ENCODE measurements at places on chromosomes 5 and 9.

GRCh38 chr9:76873056-76873792, 32.7 kb downstream of the PRUNE2 start:
- DNase-seq, result no peak

GRCh38 chr5:168261227-168261571, 30.2 kb upstream of the WWC1 start:
- no peak for DNase-seq

GRCh38 chr9:130060296-130060695, 6.6 kb downstream of the GPR107 start:
- no peak for DNase-seq

DNA sequence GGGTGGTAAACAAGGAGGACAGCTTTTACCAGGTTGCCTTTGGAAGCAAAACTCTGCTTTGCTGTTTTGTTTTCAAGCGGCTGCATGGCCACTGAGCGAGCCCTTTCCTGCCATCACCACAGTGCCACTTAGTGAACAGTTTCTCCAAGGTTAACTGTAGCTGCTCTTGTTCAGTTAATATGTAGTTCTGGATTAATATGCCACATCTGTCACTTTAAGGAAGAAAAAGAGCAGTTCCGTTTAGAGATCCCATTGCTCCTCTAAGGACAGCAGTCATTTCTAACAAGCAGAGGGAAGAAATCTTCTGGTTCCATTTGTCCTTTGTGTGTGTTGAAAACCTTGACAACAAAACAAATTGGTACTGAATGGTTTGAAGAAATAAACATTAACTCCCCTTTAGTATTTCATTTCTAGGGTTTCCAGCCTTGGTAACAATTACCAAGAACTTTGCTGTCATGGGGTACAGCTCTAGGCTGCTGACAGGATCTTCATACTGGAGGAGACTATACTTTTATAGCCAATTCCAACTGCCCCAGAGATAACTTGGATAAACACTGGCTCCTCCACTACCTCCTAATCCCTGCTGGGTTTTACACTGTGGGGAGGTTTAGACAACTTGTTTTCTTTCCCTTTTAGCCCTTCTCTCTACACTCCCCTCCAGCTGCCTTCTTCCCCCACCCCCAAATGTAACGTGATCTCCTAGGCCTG, 10.3 kb upstream of the ABL1 start:
- no peak for DNase-seq
